ENCODE measurements at places on chromosomes 13 and 19. TPM values are rescaled to one million over a fixed set of nuclear protein-coding genes. Genes with fewer than 3 reads are reported as not detected.

The NCR1 gene
- total RNA-seq = not detected

The ELSPBP1 gene
- total RNA-seq = not detected

The LRRC4B gene
- total RNA-seq = not detected

The AKAP8 gene
- 13.9 TPM for total RNA-seq
